ENCODE measurements at places on chromosomes 11 and 22.

DNA sequence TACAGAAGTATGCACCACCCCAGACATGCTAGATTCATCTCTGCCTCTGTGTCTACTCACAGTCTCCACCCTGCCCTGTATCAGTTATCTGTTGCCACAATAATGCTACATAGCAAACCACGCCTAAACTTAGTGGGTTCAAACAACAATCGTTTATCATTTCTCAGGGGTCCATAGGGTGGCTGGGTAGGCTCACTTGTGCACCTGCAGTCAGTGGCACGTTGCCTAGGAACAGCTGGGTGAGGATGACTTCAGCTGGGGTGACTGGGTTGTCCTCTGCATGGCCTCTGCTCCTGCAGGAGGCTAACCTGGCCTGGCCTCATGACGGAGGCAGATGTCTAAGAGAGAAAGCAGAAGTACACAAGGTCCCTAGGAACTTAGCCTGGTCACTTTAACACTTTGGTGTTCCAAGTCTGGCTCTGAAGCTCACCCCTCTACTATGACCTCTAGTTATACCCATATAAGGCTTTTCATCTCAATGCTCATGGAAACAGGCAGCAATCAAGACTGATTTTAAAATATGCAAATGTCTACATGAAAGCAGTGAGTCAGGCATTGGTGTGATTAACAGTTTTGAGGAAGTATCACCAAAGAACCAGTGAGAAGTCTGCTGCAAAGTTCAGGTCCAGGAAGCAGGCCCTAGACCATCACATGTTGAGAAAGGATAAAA, 10.7 kb downstream of the OLFML1 start:
- peak; percentile 79 for DNase-seq

DNA sequence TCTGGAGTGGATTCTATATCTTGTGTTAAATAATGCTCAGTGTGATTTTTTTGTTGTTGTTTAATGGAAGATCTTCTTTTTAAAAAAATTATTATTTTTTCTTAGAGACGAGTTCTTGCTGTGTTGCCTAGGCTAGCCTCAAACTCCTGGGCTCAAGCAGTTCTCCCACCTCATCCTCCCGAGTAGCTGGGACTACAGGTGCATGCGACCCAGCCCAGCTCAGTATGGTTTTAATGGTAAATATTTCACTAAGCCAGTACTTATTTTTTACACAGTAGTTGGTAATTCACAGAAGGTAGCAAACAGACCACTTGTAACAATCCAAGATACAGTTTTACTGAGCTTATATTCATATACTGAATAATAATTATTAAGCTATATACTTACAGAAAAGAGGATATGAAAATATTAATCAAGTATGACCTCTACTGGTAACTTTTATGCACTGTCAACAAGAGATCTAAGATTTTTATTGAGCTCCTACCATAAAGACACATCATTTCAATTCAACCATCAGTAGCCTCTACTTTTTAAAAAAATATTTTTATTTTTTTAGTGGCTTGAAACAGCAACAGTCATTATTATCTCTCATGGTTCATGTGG, 6.1 kb upstream of the CD59 start:
- peak; percentile 36 for DNase-seq

- peak; percentile 93 for DNase-seq
Measured at GRCh38 chr11:3853899-3854659, 1.4 kb upstream of the STIM1 start.

GRCh38 chr11:117670924-117671323, 126.1 kb downstream of the DSCAML1 start:
- DNase-seq: no peak

GRCh38 chr22:23708270-23708669, 17.5 kb downstream of the RGL4 start:
- no peak for DNase-seq

- no peak for DNase-seq
Measured at GRCh38 chr11:118086913-118087768, at the start of gene SMIM35. SMIM35 (minus strand) TSS chr11:118086963; CDS start chr11:118086757, 206 bp downstream.

DNA sequence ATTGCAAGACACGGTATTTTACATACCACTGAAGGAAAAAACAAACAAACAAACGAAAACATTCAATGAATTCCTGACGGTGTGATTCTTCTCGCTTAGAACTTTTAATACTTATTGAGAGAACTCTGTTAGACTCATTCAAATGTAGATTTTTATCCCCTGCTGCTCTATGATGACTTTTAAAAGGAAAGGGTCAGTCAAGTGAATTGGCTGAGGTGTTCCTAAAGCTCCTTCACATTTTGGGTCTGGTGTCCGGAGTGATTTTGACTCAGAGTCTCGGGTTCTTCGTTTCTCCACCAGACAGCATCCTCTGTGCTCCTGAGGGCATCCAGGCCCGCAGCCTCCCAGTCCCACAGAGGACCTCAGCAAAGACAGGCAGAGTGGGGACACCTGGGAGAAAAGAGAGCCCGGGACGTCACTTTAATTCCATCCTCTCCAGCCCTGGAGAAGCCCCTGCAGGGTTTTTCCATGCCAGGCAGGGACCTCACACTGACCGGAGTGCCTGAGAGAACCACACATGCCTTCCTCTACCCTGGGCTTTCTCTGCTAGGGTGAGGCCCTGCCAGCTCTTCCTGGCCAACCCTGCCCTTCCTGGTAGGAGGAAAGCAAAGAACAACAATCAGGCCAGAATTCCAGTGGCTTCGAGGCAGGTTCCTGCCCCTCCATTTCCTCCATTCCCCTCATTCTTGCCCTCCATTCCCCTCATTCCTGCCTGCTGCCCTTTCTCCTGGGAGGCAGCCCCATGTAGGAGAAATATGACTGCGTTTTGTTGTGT, 1.4 kb upstream of the CSF2RB start:
- DNase-seq: no peak

GRCh38 chr11:120240866-120241265, 926 bp downstream of the POU2F3 start:
- DNase-seq: no peak

- DNase-seq: no peak
Measured at GRCh38 chr11:69967484-69967883, 110.6 kb upstream of the ANO1 start.

DNA sequence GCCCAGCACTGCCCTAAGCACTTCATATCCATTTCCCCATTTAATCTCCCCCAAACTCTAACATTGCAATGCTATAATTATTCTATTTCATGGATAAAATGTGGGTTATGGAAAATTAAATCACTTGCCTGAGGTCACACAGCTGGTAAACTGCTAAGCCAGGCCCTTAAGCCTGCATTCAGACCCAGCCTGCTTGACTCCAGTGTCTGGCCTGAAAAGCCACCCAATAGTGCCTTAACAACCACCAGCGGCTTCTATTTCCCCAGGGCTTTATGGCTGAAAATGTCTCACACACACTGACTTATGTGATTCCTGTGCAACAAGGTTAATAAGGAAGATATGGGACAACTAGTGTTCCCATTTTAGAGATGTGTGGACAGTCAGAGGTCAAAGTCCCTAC, 178.5 kb upstream of the SNX19 start:
- peak; percentile 40 for DNase-seq

DNA sequence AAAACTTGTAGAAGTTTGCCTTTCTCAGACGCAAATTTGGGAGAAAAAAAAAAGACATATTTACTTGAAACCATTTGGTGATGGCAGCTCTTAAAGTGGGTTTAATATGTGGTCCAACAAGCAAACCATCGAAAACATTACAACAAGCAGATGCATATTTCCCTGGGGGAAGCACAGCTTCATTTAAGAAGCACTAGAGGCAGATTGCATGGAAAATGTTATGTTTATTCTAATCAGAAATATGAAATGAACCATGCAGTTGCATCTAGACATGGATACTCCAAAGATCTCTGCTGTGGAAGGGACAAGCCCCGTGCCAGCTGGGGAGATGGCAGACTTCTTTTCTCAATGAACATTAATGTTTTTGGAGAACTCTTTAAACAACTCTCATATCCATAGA, 57.4 kb upstream of the PARVA start:
- no peak for DNase-seq

- no peak for DNase-seq
Measured at GRCh38 chr22:17472932-17473331, 90.4 kb upstream of the SLC25A18 start.

DNA sequence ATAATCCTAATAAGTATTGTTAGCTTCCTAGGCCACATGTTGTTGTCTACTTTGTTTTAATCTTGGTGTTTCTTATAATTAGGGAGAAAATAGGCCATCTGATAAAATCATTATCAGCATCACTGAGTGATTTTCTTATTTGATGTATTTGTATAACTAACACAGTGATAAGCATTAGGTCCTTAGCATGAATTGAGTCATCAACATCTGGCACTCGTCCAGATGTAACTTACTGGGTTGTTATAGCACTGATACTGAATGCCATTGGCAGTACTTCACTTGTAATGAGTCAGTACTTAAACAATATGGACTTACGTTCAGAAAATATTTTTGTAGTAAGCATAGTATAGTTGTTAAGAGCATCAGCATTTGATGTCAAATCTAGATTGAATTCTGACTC, 16.2 kb downstream of the API5 start:
- DNase-seq: no peak

DNA sequence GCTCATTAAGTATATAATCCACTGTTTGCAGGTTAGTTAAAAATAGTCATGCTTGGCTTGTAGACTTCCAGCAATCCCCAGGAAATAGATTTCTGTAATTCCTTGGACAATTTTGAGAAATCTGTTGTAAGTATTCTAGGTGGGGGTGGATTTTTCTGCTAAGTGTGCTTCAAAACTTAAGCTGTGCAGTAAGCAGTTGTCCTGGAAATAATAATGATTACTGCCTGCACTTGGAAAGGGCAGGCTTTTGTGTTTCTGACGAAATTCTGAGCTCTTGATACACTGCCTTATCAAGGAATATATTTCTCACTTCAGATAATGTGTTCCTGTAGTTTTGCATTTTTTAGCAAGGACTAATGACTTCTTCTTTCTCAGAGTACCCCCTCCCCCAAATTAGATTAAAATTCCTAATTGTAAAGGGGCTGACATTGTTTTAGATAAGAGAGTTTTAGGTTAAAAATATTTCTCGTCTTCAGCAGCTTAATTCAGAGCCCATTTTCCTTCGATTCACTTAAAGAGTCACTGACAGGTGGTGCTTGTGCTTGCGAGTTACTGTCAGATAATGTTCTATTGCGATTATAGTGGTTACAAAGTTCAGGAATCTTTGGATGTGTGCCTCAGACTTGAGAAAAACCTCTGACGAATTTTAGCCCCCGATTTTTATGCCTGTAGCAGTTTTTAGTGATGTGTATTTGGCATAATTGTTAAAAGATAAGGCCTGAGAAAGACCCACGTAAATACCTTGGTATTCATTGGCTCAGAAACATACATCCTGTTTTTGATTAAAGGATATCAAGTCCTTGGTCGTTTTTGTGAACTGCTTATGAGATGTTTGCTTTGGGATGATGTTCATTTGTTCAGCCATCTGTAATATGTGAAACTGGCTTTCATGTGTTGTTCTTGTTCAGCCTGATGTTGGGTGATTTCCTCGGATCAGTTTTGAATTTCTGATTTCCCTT, 120.5 kb downstream of the HIPK3 start:
- DNase-seq: peak; percentile 55

DNA sequence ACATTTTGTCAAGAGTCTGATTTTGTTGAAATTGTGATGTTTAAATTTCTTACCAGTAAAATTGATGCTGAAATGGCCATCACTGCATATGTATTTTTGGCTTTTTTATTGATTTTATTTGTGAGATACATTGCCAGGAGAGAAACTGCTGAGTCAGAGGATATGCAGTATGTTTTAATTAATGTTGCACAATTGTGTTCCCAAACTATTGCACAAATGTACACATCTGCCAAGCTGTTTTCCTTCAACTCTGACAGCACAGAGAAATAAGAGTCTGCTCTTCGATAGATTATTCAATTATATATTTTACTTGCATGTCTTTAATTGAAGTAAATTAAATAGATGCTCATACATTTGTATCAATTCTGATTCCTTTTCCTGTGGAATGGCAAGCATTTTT, 640.2 kb upstream of the LUZP2 start:
- DNase-seq: no peak

DNA sequence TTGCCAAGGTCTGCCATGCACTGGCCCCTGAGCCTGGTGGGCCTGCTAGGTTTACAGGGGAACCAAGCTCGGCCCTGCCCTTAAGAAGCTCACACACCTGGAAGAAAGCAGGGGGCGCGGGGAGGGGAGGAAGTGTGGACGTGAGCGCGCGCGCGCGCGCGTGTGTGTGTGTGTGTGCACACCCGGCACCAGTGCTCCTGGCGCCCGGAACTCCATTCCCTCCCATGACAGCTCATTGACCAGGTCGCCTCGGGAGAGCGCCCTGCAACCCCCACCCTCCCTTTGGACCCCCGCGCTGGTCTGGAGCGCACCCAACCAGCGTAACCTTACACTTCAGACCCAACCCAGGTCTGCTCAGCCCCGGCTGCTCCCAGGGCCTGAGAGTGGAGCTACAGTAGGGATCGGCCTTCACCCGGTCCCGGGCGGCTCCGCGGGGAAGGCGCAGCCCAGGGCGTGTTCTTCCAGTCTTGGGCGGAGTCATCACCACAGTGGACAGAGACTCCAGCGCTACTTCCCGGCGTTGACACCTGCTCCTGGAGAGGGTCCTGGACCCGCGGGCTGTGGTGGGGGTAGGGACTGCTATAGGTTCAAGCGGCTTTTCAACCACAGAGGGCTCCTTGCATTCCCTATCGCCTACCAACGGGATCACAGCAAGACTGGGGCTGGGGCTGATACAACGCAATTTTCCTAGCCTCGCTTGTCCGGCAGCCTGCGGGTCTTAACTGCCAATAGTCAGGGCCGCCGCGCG, 1.5 kb downstream of the GALNT18 start:
- DNase-seq: no peak

DNA sequence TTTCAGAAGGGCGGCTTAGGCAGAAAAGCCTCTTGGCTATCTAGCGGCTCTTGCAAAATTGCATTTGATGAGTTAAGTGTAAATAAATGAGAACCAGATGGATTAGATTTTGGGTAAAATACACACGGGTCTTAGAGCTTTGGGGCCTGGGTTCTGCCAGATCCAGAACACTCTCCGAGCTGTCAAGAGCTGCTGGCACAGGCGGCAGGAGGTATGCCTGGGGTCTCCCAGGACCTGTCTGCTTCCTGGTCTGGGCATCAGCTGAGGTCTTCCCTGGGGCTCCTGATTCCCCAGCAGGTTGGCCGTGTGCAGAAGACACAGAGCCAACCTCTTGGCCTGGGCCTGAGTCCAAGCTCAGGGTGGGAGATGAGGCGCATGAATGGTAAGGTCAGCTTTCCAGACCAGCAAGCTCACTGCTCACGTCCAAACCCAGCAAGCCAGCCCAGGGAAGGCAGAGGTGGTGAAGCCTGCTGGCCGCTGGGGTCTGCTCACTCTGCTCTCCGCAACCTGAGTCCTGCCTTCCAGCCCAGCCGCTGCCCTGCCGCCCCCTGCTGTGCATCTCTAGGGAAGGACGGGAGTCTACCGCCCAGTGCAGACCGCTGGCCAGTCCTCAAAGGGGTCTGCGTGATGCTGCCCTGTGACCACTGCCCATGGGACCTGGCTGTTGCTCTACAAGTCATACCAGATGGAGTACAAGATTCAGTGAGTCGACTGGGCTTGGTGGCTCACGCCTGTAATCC, 44.9 kb downstream of the SCUBE1 start:
- DNase-seq: no peak

GRCh38 chr11:27600656-27601055, 94.1 kb upstream of the LIN7C start:
- DNase-seq: peak; percentile 36

GRCh38 chr11:108713076-108713790, 48.4 kb downstream of the DDX10 start:
- DNase-seq: no peak

- DNase-seq: no peak
Measured at GRCh38 chr11:114219559-114220349, 76.4 kb upstream of the NNMT start.
